ENCODE measurements at places on chromosomes 1 and 21.
A peak's percentile ranks its signal among the peaks of the same experiment; 100 is the strongest.

- no peak for DNase-seq
Observed at GRCh38 chr1:2239384-2239985, 11.4 kb downstream of the SKI start.

DNA sequence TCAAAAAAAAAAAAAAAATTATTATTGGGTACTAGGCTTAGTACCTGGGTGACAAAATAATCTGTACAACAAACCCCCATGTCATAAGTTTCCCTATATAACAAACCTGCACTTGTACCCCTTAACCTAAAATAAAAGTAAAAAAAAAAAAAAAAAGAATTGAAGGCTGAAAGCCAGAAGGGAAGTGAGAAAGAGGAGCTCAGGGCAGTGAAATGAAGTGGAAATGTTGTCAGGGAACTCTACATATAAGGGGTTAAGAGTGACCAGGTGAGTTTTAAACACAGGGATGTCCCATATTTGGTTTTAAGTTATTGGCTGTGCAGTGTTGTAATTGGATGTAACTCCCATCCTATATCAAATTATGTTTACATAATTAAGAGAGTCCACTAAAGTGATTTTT is 85.7 kb upstream of the ABCD3 start:
- DNase-seq = no peak

- DNase-seq = no peak
Observed at GRCh38 chr1:242088875-242089274, 90.0 kb upstream of the MAP1LC3C start.

DNA sequence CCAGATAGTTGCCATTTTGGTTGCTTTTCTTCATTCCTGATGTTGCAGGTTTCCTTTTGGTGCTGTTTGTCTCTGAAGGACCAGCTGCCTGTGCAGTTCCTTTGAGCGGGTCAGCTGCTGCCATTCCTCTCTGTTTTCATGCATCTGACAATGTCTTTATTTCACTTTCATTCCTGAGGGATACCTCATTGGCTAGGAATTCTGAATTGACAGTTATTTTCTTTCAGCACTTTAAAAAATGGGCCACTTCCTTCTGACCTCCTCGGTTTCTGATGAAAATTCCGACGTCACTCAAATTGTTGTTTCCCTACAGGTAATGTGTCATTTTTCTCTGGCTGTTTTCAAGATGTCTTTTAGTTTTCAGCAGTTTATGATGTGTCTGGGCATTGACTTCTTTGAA is 24.8 kb downstream of the CCSAP start:
- DNase-seq = no peak

DNA sequence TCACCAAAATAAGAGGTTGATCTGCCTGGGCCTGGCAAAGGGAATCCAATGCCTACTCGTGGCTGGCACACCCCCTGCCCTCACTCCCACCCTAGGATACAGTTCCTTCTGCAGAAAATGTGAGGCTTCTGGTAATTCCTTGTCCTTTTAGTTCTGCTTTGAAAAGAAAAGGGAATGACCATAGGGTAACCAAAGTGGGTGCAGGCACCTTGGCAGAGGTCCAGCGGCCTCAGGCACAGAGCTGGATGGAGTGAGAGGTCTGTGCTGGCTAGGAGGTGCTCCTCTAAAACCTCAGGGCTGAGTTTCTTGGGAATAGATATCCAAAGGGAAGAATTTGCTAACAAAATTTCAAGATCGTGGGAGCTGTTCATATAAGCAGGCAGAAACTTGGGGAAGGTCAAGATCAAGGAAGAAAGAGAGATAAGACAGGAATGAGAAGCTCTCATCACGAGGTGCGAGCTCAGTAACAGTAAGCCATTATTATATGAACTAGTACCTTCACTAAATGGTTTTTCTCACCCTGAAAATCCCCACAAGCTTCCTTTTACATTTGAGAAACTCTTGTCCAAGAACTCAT is 293.1 kb upstream of the LYPLAL1 start:
- no peak for DNase-seq

DNA sequence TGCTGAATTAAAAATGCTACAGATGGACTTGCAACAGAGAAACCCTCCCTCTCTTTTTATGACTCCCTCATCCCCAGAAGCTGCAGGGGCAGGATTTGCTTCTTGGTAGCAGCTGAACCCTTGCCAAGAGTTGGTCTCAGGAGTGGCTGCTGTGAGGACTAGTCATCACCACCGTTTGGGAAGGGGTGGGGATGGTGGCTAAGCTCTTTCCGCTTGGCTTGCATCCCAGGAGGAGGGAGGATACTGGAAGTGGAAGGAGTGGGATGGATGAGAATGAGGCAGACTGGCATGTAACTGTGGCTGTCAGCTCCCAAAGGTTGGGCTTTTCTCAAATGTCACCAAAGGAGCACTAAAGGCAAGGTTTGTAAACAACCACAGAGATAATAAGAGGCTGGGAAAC is 50.8 kb upstream of the COL24A1 start:
- no peak for DNase-seq

DNA sequence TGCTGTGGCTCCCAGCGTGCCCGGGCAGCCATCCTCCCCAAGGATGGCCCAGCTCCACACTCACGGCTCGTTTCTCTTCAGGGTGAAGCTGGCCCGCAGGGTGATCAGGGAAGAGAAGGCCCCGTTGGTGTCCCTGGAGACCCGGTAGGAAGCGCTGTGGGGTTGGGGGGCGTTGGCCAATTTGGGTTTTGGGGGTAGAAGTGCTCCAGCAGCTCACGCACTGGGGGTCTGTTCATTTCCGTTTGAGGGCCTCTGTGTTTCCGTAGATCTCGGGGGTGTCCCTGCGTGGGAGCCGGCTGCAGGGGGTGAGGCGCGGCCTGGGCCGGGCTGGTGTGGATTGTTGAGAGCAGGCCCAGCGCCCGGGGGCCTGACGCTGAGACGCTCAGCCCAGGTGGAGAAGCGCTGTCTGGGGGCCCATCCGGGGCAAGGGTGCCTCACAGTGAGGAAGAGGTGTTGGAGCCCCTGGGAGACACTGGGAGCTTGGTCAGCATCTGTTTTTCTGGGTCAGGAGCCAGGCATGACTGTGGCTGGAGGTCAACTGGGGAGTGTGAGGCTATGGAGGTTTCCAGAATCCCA is 12.6 kb downstream of the COL6A1 start:
- no peak for DNase-seq

GRCh38 chr1:30446508-30446907 is 276.9 kb downstream of the MATN1 start:
- no peak for DNase-seq

GRCh38 chr1:236018885-236019453 is 45.9 kb downstream of the NID1 start:
- DNase-seq = no peak

DNA sequence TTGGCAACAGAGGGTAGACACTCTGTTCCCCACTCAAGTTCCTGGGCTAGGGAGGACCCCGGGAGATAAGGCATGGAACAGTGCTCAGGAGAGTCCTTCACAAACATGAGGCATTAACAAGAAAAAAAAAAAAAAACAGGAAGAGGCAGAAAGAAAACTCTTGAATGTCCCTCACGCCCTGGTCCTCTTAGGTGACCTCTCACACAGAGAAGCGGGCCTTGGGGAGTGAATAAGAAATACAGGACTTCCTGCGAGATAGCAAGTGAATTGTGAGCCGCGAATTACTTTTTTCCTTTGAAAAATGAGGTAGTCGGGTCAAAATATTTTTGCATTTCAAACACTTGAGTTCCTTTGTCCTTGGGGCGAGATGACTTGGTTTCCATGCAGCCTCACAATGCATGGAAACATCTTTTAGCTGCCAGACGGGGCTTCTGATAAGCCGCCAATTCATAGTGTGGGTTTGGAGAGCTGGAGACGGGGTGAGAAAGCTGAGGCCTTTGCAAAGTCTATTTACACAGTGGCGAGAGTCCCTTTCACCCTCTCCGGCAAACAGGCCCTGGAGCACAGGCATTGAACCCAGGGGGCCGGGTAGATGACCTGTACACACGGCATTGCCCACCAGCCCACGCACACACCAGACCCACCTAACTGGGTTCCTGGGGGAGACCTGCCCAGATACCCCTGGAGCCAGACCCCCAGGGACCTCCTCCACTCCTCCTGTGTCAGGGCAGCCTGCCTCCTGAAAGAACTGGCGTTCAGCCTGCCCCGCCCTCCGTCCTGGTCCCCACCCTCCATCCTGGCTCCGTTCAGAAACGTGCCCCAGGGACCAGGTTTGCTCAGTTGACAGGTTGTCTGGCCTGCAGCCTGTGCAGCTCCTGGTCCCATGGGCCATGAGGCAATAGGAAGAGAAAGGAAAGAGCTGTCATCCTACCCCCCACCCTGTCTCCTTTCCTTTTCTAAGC is 192.3 kb downstream of the PRDM16 start:
- no peak for DNase-seq

GRCh38 chr1:92544756-92545165 is 58.0 kb upstream of the GFI1 start:
- peak; percentile 91 for DNase-seq

DNA sequence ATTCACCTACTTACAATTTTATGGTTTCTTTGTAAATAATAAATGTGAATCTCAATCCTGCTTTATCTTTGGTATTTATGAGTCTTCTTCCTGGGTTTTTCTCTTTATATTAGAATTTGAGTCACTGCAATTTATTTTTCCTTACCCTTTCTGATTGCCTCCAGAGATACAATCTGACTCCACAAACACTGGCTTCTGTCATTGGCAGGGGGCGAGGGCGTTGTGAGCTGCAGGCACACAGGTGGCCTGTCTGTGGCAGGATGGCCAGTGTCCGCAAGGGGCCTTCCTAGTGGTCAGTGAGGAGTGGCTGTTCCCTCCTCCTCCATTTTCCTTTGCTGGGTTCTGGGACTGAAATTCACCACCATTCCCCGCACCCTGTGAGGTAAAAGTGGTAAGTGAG is 2.0 kb upstream of the MTARC1 start:
- no peak for DNase-seq

DNA sequence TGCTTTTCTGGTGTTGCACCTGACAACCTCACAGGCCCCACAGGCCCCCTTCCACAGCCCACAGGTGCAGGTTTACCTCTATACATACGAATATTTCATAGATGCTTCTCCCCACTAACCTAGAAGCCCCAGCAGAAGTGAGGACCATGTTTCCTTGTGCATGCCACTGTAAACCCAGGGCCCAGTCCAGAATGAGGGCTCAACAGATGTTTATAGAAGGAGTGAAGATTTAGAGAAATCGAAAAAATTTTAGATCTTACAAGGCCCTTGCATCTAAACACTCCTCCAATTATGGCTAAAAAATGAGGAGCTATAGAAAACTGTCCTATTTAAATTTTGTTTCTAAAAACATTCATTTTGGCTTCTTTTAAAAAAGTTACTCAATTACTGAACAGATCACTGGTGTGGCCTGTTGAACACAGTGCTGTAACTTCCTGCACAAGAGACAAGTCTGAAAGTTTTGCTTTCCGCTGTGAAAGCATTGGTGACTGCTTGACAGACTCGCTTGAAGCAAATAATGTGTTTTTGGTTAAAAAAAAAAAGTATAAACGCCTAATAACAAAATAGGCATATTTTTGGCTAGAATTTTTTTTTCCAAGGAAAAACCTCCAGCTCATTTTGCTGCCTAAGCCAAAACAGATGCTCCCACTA is 1.2 kb downstream of the ABCB10 start:
- peak; percentile 44 for DNase-seq

- DNase-seq = peak; percentile 86
Observed at GRCh38 chr1:65231718-65232330, 77.5 kb upstream of the DNAJC6 start.

GRCh38 chr21:45454926-45455673 is 50.1 kb downstream of the COL18A1 start:
- DNase-seq = no peak

- DNase-seq = no peak
Observed at GRCh38 chr1:201861448-201861847, 27.2 kb upstream of the SHISA4 start.
